Cerebellum (tissue), 4 donors: ENCODE measurements at places on chromosomes 6 and 20.

DNA sequence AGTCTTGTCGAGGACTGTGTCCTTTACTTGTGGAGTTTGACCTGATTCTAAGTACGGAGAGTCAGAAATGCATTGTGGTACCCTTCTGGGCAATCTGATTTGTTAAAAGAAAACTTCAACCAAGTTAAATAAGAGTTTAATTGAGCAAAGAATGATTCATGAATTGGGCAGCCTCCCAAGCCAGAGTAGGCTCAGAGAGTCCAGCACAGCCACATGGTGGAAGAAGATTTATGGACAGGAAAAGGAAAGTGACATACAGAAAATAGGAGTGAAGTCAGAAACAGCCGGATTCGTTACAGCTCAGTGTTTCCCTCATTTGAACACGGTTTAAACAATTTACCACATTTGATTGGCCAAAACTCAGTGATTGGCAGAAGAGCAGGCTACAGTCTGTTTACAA lies 329.2 kb downstream of the DHX35 start:
- DNase-seq, result no peak

- no peak for DNase-seq
Measured at GRCh38 chr6:87155842-87156815, 764 bp downstream of the ZNF292 start.

DNA sequence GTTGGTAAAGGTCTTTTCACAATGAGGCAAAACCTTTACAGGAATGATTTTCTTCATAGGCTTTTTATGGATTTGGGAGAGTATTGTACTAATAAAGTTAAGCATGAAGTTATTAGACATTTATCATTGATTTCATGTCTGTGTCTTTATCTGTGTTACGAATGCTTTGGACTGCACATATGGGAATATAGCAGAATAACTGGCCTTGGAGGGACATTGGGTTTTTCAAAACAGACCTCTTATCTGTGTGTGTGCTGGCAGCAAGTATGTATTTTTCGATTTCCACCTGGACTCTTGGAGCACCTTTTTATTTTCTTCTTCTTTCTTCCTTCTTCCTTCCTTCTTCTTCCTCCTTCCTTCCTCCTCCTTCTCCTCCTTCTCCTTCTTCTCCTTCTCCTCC lies 74.6 kb downstream of the CDKAL1 start:
- no peak for DNase-seq

GRCh38 chr6:124857746-124858145 lies 104.5 kb upstream of the RNF217 start:
- DNase-seq, result no peak
